SK-N-MC (cell line): ENCODE measurements at places on chromosomes 3 and 15.

DNA sequence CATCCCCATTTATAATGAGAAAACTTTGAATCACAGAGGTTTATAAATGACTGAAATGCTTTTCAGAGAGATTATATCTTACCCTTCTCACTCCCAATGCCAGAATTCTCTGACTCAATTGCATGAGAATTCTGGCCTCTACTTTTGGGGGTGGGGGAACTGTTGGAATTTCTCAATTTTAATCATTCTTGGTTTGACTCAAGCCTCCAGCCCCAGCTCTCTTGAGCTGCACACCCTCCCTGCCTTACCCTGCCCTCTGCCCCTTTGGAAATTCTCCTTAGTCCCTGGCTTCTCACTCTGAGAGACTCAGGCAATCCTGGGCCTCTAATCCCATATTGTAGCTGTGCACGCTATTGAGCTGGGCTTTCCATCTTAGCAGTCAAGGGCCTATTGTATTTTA is 44.2 kb downstream of the ZNF589 start:
- no peak for DNase-seq

DNA sequence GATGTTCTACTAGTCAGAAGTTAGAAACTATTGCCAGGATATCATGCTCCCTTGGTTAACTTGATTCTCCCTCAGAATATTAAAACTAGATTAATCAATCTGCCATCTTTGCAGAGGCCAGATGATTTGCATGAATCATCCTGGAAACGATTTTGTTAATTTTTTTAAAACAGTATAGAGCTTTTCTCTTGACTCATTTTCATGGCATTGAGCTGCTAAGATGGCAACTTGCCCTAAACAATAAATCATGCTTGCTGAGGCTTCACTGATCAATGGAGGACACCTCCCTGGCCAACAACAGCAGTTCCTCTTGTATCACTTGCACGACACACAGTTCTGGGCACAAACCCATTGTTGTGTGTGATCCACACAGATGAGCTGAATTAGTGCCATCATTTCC is 109.1 kb downstream of the COL6A6 start:
- DNase-seq: no peak

DNA sequence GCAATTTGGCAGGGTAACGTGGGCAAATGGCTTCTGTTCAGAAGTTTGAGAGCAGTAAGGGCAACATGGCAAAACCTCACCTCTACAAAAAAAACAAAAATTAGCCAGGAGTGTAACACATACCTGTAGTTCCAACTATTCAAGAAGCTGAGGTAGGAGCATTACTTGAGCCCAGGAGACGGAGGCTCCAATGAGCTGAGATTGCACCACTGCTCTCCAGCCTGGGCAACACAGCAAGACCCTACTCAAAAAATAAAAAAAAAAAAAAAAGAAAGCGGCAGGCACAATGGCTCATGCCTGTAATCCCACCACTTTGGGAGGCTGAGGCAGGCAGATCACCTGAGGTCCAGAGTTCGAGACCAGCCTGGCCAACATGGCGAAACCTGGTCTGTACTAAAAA is 5.9 kb upstream of the INO80 start:
- DNase-seq: no peak

- no peak for DNase-seq
Measured at GRCh38 chr3:112744106-112744505, 102.6 kb downstream of the CD200R1L start.

- no peak for DNase-seq
Measured at GRCh38 chr3:128193168-128193567, 39.9 kb downstream of the EEFSEC start.

- no peak for DNase-seq
Measured at GRCh38 chr3:141057946-141058800, 7.0 kb downstream of the SPSB4 start.

- no peak for DNase-seq
Measured at GRCh38 chr3:107868449-107868848, 222.4 kb downstream of the CD47 start.

GRCh38 chr3:127172211-127172610 is 20.7 kb upstream of the PRR23E start:
- DNase-seq: no peak

GRCh38 chr3:11784971-11785377 is 61.7 kb downstream of the TAMM41 start:
- DNase-seq: no peak

GRCh38 chr3:102415553-102415952 is 19.3 kb upstream of the ZPLD1 start:
- DNase-seq: no peak

- DNase-seq: no peak
Measured at GRCh38 chr3:151084893-151085226, 604 bp upstream of the MED12L start.

- no peak for DNase-seq
Measured at GRCh38 chr3:184540777-184541681, 20.6 kb upstream of the EPHB3 start.

- peak; percentile 3 for DNase-seq
Measured at GRCh38 chr3:67790043-67790442, 135.6 kb upstream of the SUCLG2 start.

- no peak for DNase-seq
Measured at GRCh38 chr15:76577879-76578512, 241.4 kb downstream of the ISL2 start.

DNA sequence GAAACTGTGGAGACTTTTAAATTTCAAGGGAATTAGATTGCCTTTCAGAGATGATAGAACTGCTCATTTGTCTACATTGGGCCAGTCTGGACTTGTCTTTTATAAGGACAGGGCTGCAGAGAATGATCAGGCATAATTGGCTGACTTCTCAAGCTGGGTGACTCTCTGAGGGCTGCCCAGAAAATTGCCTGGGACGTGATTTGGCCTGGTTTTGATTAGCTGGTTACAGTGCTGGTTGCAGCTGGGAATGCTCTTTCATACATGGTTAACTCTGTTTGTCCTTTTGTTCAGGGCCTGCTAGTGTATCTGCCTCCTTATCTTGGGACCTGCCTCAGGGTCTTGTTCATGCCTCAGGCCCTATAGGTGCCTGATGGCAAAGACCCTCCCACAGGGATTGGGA is 245.6 kb downstream of the CLSTN2 start:
- DNase-seq: no peak

DNA sequence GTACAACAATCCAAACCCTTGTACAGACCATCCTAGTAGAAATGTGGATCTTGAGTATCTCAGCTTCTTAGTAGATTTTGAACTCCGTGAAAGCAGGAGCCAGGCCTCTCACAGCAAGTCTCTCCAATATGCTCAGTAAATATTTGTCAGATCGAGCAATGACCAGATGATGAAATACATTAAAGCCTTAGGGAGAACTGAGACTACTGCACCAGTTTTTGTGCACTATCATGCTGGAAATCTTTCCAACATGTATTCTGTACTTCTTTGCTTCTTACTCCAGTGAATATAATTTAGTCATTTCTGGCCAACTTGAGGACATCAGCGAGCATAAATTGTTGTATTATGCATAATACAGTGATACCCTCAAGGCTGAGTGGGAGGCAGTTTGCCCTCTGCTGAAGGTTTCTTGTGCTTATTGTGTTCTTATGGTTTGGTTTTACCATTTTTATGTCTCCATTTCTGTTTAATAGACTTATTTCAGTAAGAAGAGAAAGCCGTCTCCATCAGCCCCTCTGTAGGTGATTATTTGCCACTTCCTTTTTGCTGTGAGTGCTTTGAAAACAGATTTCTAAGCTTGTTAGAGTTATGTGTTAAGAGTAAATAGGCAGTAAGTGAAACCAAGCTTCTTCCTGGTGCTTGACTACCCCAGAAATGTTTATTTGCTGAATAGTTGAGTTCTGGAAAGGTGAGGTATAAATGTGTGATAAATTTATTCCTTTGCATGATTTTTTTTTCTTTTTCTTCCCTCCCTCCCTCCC is 147.1 kb downstream of the PGPEP1L start:
- no peak for DNase-seq

- peak; percentile 73 for DNase-seq
Measured at GRCh38 chr3:99639579-99639978, 1.2 kb downstream of the COL8A1 start.

- no peak for DNase-seq
Measured at GRCh38 chr3:195883801-195884200, 24.6 kb downstream of the TNK2 start.

DNA sequence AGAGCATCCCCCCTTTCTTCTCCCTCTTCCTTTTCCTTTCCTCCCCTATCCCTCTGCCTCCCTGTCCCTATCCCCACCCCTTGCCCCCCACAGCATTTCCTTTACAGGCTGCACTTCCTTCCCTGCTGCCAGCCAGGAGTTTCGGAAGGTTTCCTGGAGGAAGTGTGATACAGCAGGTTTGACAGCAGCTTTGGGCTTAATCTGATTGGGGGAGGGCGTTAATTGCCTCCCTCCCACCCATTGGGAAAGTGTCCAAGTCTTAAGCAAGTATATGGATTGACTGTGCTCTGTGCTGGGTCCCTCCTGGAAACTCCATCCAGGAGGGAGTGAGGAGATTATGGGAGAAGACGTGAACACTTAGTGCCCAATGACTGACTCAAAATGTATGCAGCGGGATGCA is 1.8 kb downstream of the SCAMP5 start:
- DNase-seq: no peak
